ENCODE measurements at places on chromosomes 11 and 22. TPM values are rescaled to one million over a fixed set of nuclear protein-coding genes. Genes with fewer than 3 reads are reported as not detected.

TYR gene
- polyA plus RNA-seq: not detected

FGF3 gene
- not detected for polyA plus RNA-seq

TEX12 gene
- 0.31 TPM for polyA plus RNA-seq

SCGB1A1 gene
- polyA plus RNA-seq: 2,989 TPM

ARHGAP20 gene
- polyA plus RNA-seq: 0.72 TPM

CRYBB3 gene
- not detected for polyA plus RNA-seq

LMO1 gene
- not detected for polyA plus RNA-seq

LARGE2 gene
- 18.4 TPM for polyA plus RNA-seq
